ENCODE measurements at places on chromosomes 2 and 18.

DNA sequence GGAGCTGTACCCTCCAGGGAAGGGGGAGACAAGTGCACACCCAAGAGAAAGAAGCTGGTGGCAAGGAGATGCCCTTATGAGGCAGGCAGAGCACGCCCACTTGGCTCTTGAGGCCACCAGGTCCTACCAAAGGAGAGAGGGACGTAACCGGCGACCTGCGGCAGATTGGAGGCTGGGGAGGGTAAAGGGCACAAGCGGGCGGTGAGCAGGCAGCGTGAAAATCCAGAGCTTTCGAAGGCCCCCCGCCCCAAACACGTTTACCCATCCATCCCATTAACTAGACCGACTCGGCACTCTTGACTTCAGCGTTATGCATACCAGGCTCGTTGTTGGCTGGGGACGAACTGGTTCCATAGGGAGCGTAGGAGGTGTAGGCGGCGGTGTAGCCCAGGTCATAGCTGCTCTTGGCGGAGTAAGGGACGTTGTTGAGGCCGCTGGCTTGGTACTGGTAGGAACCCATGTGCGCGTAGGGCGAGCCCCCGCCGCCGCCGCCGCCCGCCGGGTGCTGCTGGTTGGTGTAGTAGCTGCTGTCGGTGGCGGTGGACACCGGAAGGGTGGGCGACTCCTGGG, 794 bp downstream of the DLX2 start:
- no peak for DNase-seq

DNA sequence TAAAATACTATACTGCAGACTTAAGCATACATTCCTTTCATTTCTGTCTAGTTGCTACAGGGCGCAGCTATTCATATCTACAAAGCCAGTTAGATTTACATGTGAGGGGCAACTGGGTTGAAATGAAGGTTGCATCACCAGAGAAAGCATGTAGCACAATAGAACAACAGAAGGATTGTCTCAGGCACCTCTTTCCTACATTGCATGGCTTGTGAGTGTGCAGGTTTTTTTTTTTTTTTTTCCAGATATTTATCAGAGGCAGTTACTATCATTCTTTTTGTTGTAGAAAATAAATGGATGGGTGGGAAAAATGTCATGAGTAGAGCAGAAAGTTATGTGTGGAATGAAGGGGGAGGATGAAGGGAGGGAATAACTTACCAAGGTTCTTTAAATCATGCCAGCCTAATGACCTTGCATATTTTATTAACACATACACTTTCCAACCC, 86.8 kb downstream of the ERBB4 start:
- DNase-seq, result no peak

- DNase-seq, result no peak
These were observed 118.8 kb downstream of the MEP1B start for GRCh38 chr18:32308493-32309120.

- DNase-seq, result no peak
These were observed 81.5 kb upstream of the DAPL1 start for GRCh38 chr2:158713523-158714138.

- no peak for DNase-seq
These were observed 14.1 kb upstream of the STK25 start for GRCh38 chr2:241522477-241522876.

DNA sequence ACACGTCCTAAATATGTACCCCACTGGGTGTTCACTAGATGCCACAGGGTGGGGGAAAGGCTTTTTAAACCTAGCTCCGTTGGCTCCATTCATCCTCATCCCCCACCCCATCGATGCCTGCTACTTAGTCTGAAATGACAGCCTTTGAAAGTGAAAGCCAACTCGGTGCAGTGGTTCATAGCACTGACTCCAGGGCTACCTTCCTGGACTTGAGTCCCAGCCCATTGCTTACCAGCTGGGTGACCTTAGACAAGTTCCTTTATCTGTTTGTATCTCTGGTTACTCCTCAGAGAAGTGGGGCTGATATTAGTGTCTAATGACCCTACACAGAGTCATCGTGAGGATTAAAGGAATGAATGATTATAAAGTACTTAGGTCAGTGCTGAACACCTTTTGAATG, 24.4 kb downstream of the EHD3 start:
- no peak for DNase-seq

GRCh38 chr2:119641562-119642258, 37.3 kb upstream of the TMEM177 start:
- DNase-seq, result peak; percentile 65

- DNase-seq, result no peak
These were observed 69.8 kb downstream of the MAP3K20 start for GRCh38 chr2:173145454-173145853.

DNA sequence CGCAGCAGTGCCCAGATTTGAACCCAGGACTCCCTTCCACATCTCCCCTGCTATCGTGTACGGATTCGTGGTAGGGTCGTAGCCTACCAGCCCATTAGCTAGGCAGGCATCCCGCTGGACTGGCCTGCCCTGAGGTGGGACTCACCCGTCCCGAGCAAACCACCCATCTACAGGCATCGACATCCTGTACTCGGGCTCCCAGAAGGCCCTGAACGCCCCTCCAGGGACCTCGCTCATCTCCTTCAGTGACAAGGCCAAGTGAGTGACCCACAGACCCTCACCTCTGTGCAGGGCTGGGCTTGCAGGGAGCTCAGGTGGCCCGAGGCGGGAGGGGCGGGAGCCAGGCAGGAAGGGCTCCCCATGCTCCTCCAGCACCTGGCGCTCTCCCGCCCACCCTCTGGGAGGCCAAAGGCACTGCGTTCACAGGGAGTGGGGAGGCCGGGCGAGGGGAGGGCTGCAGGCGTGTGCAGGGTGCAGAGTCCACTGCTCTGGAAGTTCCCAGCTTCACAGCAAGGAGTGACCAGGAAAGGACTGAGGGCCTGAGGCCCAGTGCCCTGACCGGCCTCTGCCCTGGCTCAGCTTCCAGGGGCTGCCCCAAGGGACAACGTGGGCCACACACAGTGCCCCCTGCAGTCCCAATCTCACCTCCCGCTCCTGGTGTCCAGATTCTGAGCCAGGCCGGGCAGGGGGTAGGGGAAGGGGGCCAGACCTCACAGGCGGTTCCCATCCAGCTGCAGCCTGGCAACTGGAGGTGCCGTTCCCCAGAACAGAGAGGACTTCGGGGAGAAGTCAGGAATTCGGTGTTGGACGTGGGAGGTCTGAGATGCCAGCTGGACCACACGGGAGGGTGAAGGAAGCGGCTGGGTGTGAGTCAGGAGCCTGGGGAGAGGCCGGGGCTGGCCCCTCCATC, 5.4 kb downstream of the AGXT start:
- no peak for DNase-seq

DNA sequence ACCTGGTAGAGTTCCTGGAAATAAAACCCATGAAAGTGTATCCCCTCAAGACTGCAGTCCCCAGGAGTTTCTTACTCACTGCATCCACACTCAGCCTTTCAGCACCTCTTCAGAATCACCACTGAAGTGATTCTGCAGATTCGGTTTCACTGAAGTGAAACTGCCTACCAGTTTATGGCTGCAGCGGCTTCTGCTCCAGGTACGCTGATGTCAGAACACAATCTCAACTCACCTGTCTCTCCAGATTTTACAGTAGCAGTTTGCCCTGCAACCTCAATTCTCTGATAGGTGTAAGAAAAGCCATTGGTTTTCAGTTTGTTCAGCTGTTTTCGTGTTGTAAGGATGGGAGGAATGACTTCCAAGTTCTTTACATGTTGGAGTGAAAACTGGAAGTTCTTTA, 124.8 kb downstream of the TSN start:
- no peak for DNase-seq

GRCh38 chr18:31248783-31249521, 69.0 kb upstream of the DSG1 start:
- DNase-seq, result no peak

DNA sequence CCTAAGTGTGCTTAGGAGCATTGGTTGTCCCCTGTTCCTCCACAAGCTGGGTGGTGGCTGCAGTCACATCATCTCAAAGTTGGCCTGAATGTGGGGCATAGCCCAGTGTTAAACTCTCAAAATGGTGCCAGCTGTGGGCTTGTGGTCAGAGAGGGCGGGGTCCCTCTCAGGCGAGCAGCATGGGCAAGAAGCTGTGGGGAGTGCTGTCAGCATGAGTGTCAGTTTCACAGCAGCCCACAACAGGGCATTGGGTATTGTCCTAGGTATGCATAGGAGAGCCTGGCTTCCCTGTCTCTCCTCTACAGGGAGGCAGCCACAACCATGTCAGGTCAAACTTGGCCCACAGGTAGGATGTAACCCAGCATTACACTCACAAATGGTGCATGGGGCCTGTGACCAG, 285.6 kb upstream of the THSD7B start:
- DNase-seq, result no peak

GRCh38 chr18:48789259-48789812, 161.4 kb downstream of the SMAD7 start:
- DNase-seq, result no peak

- DNase-seq, result no peak
These were observed 40.1 kb upstream of the CAPN13 start for GRCh38 chr2:30847329-30847728.

- DNase-seq, result no peak
These were observed 28.0 kb downstream of the SH2D6 start for GRCh38 chr2:85446296-85447221.

- DNase-seq, result no peak
These were observed 108.8 kb upstream of the SLC1A4 start for GRCh38 chr2:64880193-64880951.

GRCh38 chr2:165016772-165017411, 61.6 kb upstream of the SLC38A11 start:
- no peak for DNase-seq

DNA sequence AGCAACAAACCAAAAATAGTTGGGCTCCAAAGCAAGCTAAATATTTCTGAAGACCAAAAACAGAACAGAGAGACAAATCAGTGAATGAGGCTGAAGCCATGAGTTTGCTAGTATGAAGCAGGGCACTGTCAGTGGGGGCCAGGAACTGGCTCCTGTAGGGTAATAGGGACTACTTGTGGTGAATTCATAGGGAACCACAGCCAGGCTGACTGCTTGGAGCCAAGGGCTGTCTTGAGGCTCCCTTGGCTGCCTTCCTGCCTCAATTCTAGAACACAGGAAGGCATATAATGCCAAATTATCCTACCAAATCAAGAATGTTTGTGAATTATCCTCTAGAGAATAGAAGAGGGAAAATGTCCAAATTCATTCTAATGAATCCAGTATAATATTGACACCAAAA, 406.0 kb downstream of the CCDC85A start:
- no peak for DNase-seq

- DNase-seq, result no peak
These were observed 122.7 kb downstream of the LAMA1 start for GRCh38 chr18:6994771-6995430.

DNA sequence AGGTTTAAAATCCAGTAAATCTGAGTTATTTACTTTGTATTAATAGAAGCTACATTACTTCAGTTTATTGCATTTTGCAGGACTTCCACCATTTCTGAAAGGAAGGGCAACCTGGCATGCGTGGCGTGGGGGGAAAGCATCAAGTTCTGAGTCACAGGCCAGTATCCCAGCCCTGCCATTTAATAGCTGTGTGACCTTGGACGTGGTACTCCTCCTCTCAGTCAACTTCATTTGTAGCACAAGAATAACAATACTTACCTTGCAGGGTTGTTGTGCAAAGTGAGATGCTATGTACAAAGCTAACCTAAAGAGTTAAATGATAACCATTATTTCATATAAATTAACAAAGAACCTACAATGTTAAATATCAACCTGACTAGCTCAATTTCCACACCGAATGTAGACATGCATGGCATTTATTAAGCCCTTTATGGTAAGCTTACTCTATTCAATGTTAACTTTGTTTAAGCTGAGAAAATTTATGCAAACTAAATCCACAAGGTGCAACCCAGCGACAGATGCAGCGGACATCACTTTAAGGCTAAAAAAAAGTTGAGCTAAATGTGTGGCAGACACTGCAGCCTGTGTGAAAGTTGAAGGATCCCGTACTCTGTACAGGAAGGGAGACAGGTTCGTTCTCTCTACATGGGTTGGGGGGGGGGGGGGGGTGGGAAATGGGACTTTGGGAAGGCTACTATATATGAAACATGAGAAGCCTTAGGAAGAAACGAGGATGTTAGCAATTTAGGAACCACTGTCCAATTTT, 17.2 kb upstream of the STPG4 start:
- no peak for DNase-seq

DNA sequence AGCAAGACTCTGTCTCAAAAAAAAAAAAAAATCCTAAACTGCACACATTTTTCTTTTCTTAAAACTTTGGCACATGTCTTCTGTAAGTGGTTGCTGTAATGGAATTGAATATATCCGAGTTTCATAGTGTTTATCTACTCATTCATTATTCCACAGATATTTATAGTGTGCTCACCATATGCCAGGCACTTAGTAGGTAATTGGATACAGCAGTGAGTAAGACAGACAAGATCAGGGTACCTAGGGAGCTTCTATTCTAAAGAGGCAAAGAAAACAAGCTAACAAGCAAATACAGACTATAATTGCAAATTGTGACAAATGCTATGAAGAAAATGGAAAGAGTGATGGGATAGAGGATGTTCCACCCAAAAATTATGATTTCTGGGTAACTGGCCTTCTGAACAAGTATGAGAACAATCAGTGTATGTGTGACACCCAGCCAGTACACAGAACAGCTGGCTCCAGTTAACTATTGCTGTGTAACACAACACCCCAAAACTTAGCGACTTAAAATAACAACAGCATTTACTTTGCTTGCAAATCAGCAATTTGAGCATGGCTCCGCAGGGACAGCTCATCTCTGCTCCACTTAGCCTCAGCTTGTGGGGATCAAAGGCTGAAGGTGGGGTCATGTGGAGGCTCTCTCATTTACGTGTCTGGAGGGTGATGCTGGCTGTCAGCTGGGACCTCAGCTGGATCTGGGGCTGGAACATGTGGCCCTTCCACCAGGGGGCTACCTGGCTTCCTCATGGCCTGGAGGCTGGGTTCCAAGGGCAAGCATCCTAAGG, 224.9 kb downstream of the INSIG2 start:
- DNase-seq, result no peak

- DNase-seq, result no peak
These were observed 205.9 kb downstream of the EIPR1 start for GRCh38 chr2:3171564-3172264.

DNA sequence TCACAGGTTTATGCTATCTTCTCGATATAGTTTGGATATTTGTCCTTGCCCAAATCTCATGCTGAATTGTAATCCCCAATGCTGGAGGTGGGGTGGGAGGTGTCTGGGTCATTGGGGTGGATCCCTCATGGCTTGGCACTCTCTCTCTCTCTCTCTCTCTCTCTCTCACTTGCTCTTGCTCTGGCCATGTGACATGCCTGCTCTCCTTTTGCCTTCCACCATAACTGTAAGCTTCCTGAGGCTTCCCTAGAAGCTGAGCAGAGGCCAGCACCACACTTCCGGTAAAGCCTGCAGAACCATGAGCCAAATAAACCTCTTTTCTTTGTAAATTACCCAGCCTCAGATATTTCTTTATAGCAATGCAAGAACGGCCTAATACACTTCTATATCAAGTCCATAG, 41.3 kb upstream of the PGAP1 start:
- DNase-seq, result no peak

GRCh38 chr2:73291093-73291460, 2.3 kb downstream of the EGR4 start:
- no peak for DNase-seq

GRCh38 chr2:235106874-235107639, 155.2 kb downstream of the SH3BP4 start:
- DNase-seq, result no peak
